PC-3 (cell line): ENCODE measurements at places on chromosomes 16 and 17. TPM values are rescaled to one million over a fixed set of nuclear protein-coding genes. Genes with fewer than 3 reads are reported as not detected.

C17orf78 gene
- not detected in 2 replicates for total RNA-seq

MYOCD gene
- total RNA-seq: not detected in 2 replicates

NUDT21 gene
- 44.5 and 109 TPM in 2 replicates for total RNA-seq

DNA sequence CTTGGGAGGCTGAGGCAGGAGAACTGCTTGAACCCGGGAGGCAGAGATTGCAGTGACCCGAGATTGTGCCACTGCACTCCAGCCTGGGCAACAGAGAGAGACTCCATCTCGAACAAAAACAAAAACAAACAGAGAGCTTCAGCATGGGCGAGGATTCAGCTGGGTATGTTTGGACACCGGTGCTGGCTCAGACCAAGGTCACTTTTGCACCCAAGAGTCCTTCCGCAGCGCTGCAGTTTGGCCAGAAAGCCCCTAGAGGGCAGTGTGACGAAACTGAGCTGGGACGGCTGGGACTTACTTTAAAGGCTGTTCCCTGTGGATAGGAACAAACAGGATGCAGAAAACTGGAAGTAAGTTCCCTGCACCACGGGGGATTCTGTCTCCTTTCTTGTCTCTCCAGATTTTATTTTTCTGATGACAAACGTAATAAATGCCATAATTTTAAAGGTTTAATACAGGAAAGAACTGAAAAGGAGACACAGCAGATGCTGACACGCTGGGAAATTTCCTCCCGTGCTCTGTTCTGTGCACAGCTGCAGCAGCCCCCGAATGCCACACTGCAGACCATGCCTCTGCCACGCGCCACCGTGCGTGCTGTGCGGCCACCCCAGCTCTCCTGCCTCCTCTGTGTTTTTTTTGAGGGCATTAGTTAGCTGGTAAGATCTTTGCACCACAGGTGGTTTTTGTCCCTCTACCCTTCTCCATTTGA, 25.2 kb upstream of the USP36 start:
- peak overlapping the region; percentile 51 for H3K4me3 ChIP-seq
- peaks cover 26% of the 10 kb centered on the region for H3K4me1 ChIP-seq
- H3K36me3 ChIP-seq: peaks cover 10% of the 10 kb centered on the region
- H3K27me3 ChIP-seq: no peaks in the 10 kb centered on the region
- no peak overlapping the region for H3K27ac ChIP-seq

- peak overlapping the region; percentile 72 for H3K27ac ChIP-seq
- peaks cover 3% of the 10 kb centered on the region; the same call in 1 of the 2 replicates for H3K36me3 ChIP-seq
- H3K4me3 ChIP-seq: no peak overlapping the region
- no peaks in the 10 kb centered on the region for H3K27me3 ChIP-seq
Measured at GRCh38 chr17:18031955-18032354, 7.0 kb downstream of the ATPAF2 start.

DNA sequence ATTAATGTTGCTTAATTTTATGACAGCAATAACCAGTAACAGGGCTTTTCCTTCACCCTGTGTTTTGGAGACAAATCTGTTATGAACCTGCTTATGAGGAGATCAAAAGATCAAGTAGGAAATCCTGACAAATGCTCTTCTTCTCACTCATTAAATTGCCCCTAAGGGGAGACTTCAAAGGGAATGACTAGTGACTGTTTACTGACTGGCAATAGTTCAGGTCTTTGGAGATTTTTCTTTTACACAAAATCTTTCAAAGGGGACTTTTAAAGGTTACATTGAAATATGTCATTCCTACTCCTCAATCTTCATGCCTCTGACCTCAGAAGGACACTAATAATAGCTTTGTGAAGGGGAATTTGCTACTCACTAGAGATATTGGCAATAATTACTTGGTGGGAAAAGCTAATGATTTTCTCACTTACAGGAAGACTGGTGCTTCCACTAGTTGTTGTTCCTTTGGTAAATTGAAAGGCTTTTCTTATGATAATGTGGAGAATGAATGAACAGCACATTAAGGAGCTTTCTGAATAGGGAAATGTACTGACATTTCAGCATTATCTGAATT, 292.9 kb upstream of the CA10 start:
- no peaks in the 10 kb centered on the region for H3K4me1 ChIP-seq
- H3K4me3 ChIP-seq: no peak overlapping the region
- H3K27ac ChIP-seq: no peak overlapping the region
- H3K36me3 ChIP-seq: no peaks in the 10 kb centered on the region
- no peaks in the 10 kb centered on the region for H3K27me3 ChIP-seq
